ENCODE measurements at places on chromosomes 1 and 21.

DNA sequence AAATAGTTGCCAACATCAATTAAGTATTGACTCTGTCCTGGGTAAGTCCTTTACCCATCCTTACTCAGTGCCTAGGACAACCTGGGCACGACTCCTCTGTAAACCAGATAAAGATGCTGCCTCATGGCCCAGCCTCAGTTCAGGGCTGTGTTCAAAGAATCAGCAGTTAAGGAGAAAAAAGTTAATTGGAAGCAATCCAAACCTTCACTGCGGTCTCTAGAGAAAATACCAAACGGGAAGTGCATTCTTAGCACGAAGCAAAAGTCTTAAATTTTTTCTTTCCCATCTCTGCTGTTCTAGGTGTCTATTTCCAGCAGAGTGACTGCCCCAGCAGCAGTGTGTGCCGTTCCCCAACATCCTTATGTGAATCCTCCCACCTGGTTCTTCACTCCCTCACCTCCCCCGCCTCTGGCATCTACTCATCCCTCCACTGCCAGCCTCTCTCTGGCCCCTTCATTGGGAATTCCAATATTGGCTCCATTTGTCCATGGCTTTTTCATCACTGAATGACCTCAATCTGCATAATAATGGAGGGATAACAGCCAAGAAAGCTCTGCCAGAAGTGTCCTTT, 23.2 kb downstream of the KANK4 start:
- H3K4me1 ChIP-seq = peaks cover 11% of the 10 kb centered on the region
- H3K4me3 ChIP-seq = peak overlapping the region; percentile 38
- no peaks in the 10 kb centered on the region for H3K36me3 ChIP-seq
- DNase-seq = peak; percentile 73
- H3K27ac ChIP-seq = peak overlapping the region; percentile 33
- peaks cover 10% of the 10 kb centered on the region for H3K27me3 ChIP-seq

GRCh38 chr1:24528744-24529143, 26.1 kb downstream of the RCAN3 start:
- no peaks in the 10 kb centered on the region for H3K27me3 ChIP-seq
- H3K27ac ChIP-seq = no peak overlapping the region
- DNase-seq = no peak
- H3K4me3 ChIP-seq = no peak overlapping the region
- H3K36me3 ChIP-seq = no peaks in the 10 kb centered on the region
- H3K4me1 ChIP-seq = no peaks in the 10 kb centered on the region

GRCh38 chr1:190738317-190738716, 260.7 kb upstream of the BRINP3 start:
- H3K4me3 ChIP-seq = no peak overlapping the region
- H3K27me3 ChIP-seq = no peaks in the 10 kb centered on the region
- H3K27ac ChIP-seq = no peak overlapping the region
- no peaks in the 10 kb centered on the region for H3K4me1 ChIP-seq
- no peaks in the 10 kb centered on the region for H3K36me3 ChIP-seq

DNA sequence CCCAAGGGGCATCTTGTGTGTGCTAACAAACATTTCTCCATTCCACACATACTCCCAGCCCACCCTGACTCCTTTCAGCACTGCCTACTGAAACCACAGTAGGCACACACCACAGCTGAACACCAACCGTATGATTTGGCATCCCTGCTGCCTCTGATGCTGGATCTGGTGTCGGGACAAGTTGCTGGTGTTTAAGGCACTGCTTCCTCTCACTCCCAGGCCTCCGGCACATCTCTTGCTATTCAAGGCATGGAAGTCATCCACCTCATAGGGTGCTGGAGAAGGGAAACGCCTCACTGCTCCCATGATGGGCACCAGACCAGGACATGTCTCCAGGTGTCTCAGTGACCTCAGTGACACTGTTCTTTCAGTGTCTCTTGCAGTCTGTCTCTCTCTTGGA, 2.4 kb upstream of the ITLN2 start:
- H3K27ac ChIP-seq = no peak overlapping the region
- H3K36me3 ChIP-seq = no peaks in the 10 kb centered on the region
- H3K4me1 ChIP-seq = no peaks in the 10 kb centered on the region
- H3K4me3 ChIP-seq = no peak overlapping the region
- H3K27me3 ChIP-seq = peaks cover 27% of the 10 kb centered on the region

DNA sequence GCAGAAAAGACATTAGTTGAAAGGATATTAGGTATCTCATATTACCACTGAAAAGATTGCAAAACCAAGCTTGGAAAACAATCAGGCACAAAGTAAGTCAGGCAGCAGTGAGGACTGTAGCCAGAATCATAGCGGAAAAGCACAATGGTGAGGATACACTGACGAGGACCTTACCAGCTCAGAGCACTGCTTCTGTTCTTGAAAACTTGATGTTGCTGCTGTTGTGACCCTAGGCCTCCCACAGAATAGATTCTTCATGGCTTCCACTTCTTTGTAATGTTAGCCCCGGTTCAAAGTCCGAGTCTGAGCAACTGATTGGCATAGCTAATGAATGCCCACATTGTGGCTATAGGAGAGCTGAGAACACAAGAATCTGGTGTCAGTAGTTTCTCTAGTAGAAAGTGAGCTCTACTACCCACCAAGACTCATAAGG, 45.2 kb upstream of the LRRC8C start:
- H3K27ac ChIP-seq = no peak overlapping the region
- H3K27me3 ChIP-seq = peaks cover 10% of the 10 kb centered on the region
- no peak for DNase-seq
- no peaks in the 10 kb centered on the region for H3K36me3 ChIP-seq
- H3K4me3 ChIP-seq = no peak overlapping the region

- H3K27ac ChIP-seq = no peak overlapping the region
- no peak for DNase-seq
- H3K36me3 ChIP-seq = peaks cover 39% of the 10 kb centered on the region
These were observed 8.5 kb upstream of the TXLNA start for GRCh38 chr1:32170991-32171390.

DNA sequence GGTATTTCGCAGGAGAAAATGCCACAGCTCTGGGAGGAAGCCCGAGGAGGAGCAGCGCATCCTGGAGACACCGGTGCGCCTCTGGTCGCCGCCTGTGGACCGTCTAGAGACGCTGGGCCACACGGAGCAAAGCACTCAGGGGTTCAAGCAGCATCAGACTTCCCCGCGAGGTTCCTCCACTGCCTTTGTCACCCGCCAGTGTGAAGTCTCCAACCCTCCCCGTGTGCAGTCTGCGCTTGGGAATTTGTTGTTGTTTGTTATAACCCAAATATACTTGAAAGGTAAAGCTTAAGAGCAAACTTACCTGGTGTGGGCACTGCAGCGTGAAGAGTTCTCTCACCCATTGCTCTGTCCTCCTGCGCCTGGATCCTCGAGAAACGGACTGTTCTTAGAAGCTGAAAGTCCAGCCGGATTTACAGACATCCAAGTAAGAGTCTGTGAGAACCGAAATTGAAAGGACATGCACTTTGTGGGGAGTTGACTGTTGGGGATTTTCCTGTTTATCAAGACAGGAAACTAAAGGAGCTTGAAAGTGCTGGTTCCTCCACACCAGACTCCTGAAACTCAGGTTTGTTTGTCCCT, at the start of gene GBP4:
TSS of gene GBP4 (minus strand) at position 452 of the 582 bp plus-strand sequence. CDS start at position 344, 108 bp downstream.
- peaks cover 4% of the 10 kb centered on the region for H3K27me3 ChIP-seq
- no peaks in the 10 kb centered on the region for H3K36me3 ChIP-seq
- peak within 1 kb of the TSS; percentile 76 for H3K4me3 ChIP-seq
- peaks cover 7% of the 10 kb centered on the region for H3K4me1 ChIP-seq
- no peak for DNase-seq
- no peak within 1 kb of the TSS for H3K27ac ChIP-seq

GRCh38 chr1:161139766-161140165, 7.3 kb upstream of the DEDD start:
- peaks cover 10% of the 10 kb centered on the region for H3K4me1 ChIP-seq
- H3K27me3 ChIP-seq = no peaks in the 10 kb centered on the region
- H3K27ac ChIP-seq = no peak overlapping the region
- 0 out of 2 replicates have a peak, but pooled peaks cover 4% of the 10 kb centered on the region for H3K36me3 ChIP-seq

GRCh38 chr1:85059563-85059962, 11.3 kb upstream of the MCOLN3 start:
- H3K27me3 ChIP-seq = peaks cover 16% of the 10 kb centered on the region
- H3K4me1 ChIP-seq = peaks cover 29% of the 10 kb centered on the region
- no peak overlapping the region for H3K4me3 ChIP-seq
- H3K36me3 ChIP-seq = no peaks in the 10 kb centered on the region
- no peak for DNase-seq

- peak overlapping the region; percentile 93 for H3K27ac ChIP-seq
- peaks cover 4% of the 10 kb centered on the region for H3K27me3 ChIP-seq
- peaks cover 5% of the 10 kb centered on the region for H3K36me3 ChIP-seq
- DNase-seq = peak; percentile 91
These were observed 166.8 kb upstream of the IVNS1ABP start for GRCh38 chr1:185483664-185484450.

GRCh38 chr1:34002810-34003209, 138.9 kb downstream of the HMGB4 start:
- H3K36me3 ChIP-seq = no peaks in the 10 kb centered on the region
- no peaks in the 10 kb centered on the region for H3K4me1 ChIP-seq
- DNase-seq = no peak
- no peak overlapping the region for H3K4me3 ChIP-seq
- H3K27me3 ChIP-seq = peaks cover 3% of the 10 kb centered on the region

Measured in HFFc6 (cell line).